ENCODE measurements at places on chromosomes 2 and 18.
A peak's percentile ranks its signal among the peaks of the same experiment; 100 is the strongest.

DNA sequence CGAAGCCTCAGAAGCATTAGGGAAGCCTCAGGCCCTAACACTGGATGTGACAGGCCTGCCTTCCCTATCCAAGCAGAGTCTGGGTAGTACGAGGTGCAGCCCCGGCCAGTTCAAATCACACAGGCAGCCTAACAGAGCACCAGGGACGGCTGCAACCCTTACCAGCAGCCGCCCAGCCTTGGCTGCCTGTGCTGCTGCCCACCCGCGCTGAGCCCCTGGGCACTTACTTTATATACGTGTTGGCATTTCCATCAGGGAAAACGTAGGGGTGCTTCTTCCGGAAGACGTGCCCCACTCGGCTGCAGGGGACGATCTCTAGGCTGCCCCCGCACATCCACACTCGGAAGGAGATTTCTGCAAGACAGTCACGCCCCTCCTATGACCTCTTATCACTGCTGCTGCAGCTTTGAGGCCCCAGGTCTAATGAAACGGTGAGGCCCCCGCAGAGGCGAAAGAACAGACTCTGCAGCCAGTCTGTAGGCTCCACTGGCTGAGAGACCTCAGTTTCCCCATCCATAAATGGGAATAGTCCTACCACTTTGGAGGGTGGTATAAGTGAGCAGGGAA, 124.7 kb upstream of the CAPN13 start:
- no peak for DNase-seq

- no peak for DNase-seq
These were observed 111.4 kb upstream of the CDC42EP3 start for GRCh38 chr2:37782721-37783371.

DNA sequence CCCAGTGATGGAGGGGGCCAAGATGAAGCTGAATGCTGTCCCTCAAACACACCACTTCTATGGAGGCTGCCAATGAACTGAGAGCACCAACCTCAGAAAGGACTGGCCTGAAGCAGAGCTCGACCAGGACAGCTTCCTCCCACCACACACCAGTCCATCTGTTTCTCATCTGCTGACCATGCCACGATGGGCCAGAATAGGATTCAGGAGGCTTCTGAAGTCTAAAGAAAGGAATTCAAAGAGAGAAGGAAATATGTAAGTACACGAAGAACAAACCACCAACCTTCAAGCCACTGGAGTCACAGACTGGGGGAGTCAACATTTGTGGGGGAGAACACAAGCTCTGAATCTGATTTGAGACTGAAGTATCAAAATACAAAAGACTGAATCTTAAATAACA, 157.6 kb upstream of the CCDC68 start:
- no peak for DNase-seq

DNA sequence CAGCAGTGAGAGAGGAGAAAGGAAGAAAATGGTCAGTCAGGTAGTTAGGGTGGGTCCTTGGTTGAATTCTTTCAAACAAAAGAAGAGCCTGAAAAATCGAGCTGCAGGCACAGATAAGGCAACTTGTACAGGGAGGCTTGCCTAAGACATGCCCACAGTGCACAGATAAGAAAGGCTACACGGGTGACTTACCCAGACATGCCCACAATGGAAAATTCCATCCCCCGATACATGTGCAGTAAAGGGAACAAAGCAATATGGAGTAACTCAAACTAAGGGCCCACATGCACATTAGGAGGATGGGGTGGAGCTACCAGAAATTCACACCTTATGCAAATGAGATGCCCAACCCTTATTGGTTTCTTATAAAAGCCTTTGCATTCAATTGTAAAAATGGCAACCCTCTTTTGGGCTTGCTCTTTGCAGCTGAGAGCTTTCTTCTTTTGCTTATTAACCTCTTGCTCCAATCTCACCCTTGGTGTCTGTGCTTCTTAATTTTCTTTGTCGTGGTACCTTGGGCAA, 110.3 kb upstream of the RMP24 start:
- peak; percentile 3 for DNase-seq

Data from cardiac fibroblast (primary cell).